Gastroesophageal sphincter (tissue), 4 donors: ENCODE measurements at places on chromosomes 1 and 21.

- no peaks in the 10 kb centered on the region for H3K36me3 ChIP-seq
- no peak overlapping the region for H3K4me3 ChIP-seq
- H3K27me3 ChIP-seq, result no peaks in the 10 kb centered on the region
- no peaks in the 10 kb centered on the region for H3K4me1 ChIP-seq
- H3K27ac ChIP-seq, result no peak overlapping the region
- ATAC-seq, result no peak
These were observed 41.8 kb upstream of the PWP2 start for GRCh38 chr21:44065428-44065827.

GRCh38 chr1:232765542-232765941, 39.7 kb upstream of the MAP10 start:
- H3K27ac ChIP-seq, result no peak overlapping the region
- peaks cover 50% of the 10 kb centered on the region for H3K4me1 ChIP-seq
- H3K36me3 ChIP-seq, result no peaks in the 10 kb centered on the region
- H3K4me3 ChIP-seq, result no peak overlapping the region
- no peaks in the 10 kb centered on the region for H3K27me3 ChIP-seq

DNA sequence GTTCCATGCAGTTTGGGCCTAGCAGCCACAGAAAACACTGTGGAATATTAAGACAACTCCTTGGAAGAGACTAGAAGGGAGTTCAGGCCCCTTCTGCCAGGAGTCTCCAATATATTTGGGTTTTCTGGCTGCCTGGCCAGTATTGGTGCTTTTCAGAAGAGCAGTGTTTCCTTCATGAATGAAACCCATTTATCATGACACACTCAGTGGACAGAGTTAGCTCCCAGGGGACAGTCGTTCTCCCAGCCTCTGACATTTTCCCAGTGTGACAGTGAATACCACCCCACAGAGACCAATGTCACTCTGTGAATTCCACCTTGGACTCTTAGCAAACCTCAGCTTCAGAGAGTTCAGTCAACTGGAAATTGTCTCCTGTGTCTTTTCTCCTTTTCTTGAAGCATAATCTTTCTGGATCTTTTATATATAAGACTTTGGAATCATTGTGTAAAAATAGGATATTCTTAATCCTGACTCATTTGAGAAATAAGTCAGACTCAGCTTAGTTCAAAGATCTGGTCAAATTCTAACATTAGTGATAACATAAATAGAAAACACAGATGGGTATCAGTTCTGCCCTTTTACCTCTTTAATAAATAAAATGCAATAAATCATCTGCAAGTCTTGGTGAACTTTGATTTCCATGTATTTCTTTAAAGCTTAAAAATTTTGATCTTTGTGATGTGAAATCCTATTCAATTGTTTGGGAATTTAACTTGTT, 40.4 kb downstream of the GNG12 start:
- peaks cover 50% of the 10 kb centered on the region for H3K4me1 ChIP-seq
- H3K27ac ChIP-seq, result peak overlapping the region; percentile 68
- H3K36me3 ChIP-seq, result no peaks in the 10 kb centered on the region
- H3K27me3 ChIP-seq, result no peaks in the 10 kb centered on the region
- ATAC-seq, result no peak
- H3K4me3 ChIP-seq, result no peak overlapping the region

GRCh38 chr1:9558946-9559545, 19.8 kb downstream of the SLC25A33 start:
- H3K4me1 ChIP-seq, result peaks cover 3% of the 10 kb centered on the region
- peak overlapping the region; percentile 66 for H3K27ac ChIP-seq
- no peaks in the 10 kb centered on the region for H3K36me3 ChIP-seq
- no peak for ATAC-seq
- H3K27me3 ChIP-seq, result no peaks in the 10 kb centered on the region
- no peak overlapping the region for H3K4me3 ChIP-seq

- no peak overlapping the region for H3K4me3 ChIP-seq
- ATAC-seq, result no peak
- no peak overlapping the region for H3K27ac ChIP-seq
- no peaks in the 10 kb centered on the region for H3K36me3 ChIP-seq
These were observed 29.3 kb upstream of the NLRP3 start for GRCh38 chr1:247386687-247387086.

- no peak overlapping the region for H3K27ac ChIP-seq
- H3K36me3 ChIP-seq, result no peaks in the 10 kb centered on the region
- peaks cover 12% of the 10 kb centered on the region for H3K4me1 ChIP-seq
- no peak overlapping the region for H3K4me3 ChIP-seq
These were observed 34.7 kb downstream of the CHD5 start for GRCh38 chr1:6145396-6145750.

DNA sequence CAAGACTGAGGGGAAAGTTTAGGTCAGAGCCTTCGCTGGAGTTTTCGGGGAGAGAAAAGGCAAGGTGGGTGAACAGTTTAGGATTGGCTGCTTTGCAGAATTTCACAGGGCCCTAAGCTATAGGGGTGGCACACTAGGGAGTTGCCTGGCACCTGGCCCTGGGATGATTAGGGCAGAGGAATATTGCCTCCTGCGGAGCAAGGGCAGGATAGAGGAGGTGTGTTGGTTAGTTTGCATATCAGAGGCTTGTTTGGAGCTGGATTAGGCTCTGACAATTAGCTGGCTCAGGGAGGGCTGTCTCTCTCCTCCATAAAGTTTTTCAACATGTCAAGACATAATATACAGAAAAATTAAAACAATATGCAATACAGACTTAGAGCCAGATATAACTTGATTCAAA, 436.4 kb downstream of the DISC1 start:
- H3K36me3 ChIP-seq, result no peaks in the 10 kb centered on the region
- H3K27ac ChIP-seq, result no peak overlapping the region
- H3K4me1 ChIP-seq, result no peaks in the 10 kb centered on the region

DNA sequence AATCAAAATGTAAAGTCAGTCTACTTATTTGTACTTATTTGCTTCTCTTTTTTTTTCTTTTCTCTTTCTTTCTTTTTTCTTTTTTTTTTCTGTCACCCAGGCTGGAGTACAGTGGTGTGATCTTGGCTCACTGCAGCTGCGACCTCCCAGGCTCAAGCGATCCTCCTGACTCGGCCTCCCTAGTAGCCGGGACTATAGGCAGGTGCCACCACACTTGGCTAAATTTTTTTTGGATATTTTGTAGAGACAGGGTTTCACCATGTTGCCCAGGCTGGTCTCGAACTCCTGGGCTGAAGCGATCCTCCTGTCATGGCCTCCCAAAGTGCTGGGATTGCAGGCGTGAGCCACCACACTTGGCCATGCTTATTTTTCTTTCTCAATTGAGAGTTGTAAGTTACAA, 98.8 kb upstream of the ZBTB40 start:
- peaks cover 100% of the 10 kb centered on the region for H3K27me3 ChIP-seq
- no peak overlapping the region for H3K4me3 ChIP-seq

DNA sequence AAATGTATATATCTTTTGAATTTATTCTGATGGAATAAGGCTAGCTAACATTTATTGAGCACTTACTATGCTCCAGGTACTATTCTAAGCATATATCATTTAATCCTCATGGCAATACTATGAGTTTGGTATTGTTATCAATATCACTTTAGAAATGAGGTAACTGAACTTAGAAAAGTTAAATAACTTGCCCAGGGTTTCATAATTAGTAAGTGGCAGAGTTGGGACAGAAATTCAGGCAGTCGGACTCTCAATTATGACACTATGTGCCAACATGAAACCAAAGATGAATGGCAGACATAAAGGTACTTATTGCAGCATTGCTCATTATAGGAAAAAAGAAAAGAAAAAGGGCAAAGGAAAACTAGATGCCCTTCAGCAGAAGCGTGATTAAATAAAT, 48.2 kb downstream of the RAB3GAP2 start:
- no peak for ATAC-seq
- H3K4me3 ChIP-seq, result no peak overlapping the region
- peaks cover 7% of the 10 kb centered on the region for H3K36me3 ChIP-seq
- peaks cover 3% of the 10 kb centered on the region for H3K4me1 ChIP-seq

DNA sequence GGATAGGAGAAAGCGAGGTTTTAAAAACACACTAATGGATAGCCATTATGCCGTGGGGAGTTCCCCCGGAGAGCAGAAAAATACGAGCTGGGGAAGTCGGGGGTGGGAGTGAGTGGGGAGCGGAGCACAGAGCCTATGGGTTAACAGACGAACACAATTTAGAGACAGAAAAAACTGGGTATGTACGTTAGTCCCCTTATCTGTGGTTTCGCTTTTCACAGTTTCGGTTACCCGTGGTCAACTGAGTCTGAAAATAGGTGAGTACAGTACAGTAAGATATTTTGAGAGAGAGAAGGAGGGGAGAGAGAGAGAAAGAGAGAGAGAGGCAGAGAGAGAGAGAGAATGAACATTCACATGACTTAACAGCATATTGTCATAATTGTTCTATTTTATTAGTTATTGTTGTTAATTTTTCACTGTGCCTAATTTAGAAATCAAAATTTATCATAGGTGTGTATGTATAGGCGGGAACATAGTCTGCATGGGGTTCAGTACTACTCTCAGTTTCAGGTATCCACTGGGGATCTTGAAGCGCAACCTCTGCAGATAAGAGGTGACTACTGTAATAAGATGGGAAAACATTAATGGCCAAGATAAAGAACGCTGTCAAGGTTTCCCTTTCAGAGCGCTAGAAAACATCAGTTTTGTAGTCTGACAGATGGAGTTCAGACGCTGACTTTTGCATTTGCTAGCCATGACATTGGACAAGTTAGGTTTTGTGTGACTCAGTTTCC, 125.6 kb upstream of the LMO4 start:
- no peak for ATAC-seq
- H3K4me3 ChIP-seq, result peak overlapping the region; percentile 23
- H3K27me3 ChIP-seq, result no peaks in the 10 kb centered on the region

GRCh38 chr1:162081316-162081715, 11.8 kb downstream of the NOS1AP start:
- H3K4me1 ChIP-seq, result no peaks in the 10 kb centered on the region
- H3K36me3 ChIP-seq, result no peaks in the 10 kb centered on the region
- no peak for ATAC-seq

- no peak overlapping the region for H3K27ac ChIP-seq
- H3K27me3 ChIP-seq, result peaks cover 9% of the 10 kb centered on the region
- no peaks in the 10 kb centered on the region for H3K4me1 ChIP-seq
- H3K36me3 ChIP-seq, result no peaks in the 10 kb centered on the region
- no peak for ATAC-seq
These were observed 72.6 kb upstream of the ABCG1 start for GRCh38 chr21:42146273-42146805.

- H3K4me3 ChIP-seq, result no peak overlapping the region
- H3K27ac ChIP-seq, result no peak overlapping the region
- H3K4me1 ChIP-seq, result peaks cover 19% of the 10 kb centered on the region
- ATAC-seq, result no peak
- H3K27me3 ChIP-seq, result no peaks in the 10 kb centered on the region
These were observed 35.7 kb upstream of the B3GALT2 start for GRCh38 chr1:193222056-193222615.

DNA sequence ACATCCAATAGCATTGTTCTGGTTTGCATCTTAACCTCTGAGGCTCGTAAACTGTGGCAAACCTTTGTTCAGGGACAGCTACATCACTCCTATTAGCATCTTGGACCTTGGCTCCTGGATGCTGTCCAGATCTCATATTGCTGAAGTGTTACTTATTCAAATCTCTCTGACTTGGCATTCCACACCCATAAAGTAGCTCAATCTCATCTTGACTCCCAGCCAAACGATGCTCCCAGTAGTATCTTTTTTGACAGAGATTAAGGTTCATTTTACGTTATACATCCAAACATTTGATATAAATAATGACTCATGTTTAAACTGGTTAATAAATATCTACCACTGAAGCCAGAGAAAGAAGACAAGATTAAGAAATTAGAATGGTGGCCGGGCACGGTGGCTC, 4.4 kb upstream of the FLVCR1 start:
- no peak overlapping the region for H3K27ac ChIP-seq
- H3K36me3 ChIP-seq, result no peaks in the 10 kb centered on the region
- no peaks in the 10 kb centered on the region for H3K4me1 ChIP-seq
- H3K27me3 ChIP-seq, result no peaks in the 10 kb centered on the region
- no peak for ATAC-seq

GRCh38 chr1:56180520-56181190, 398.7 kb downstream of the PLPP3 start:
- no peaks in the 10 kb centered on the region for H3K36me3 ChIP-seq
- peak overlapping the region; percentile 35 for H3K4me3 ChIP-seq
- H3K27ac ChIP-seq, result peak overlapping the region; percentile 6
- ATAC-seq, result no peak

- H3K36me3 ChIP-seq, result no peaks in the 10 kb centered on the region
- H3K27me3 ChIP-seq, result no peaks in the 10 kb centered on the region
- ATAC-seq, result no peak
- H3K4me3 ChIP-seq, result no peak overlapping the region
- no peak overlapping the region for H3K27ac ChIP-seq
These were observed 169.5 kb downstream of the S1PR1 start for GRCh38 chr1:101406271-101406670.

DNA sequence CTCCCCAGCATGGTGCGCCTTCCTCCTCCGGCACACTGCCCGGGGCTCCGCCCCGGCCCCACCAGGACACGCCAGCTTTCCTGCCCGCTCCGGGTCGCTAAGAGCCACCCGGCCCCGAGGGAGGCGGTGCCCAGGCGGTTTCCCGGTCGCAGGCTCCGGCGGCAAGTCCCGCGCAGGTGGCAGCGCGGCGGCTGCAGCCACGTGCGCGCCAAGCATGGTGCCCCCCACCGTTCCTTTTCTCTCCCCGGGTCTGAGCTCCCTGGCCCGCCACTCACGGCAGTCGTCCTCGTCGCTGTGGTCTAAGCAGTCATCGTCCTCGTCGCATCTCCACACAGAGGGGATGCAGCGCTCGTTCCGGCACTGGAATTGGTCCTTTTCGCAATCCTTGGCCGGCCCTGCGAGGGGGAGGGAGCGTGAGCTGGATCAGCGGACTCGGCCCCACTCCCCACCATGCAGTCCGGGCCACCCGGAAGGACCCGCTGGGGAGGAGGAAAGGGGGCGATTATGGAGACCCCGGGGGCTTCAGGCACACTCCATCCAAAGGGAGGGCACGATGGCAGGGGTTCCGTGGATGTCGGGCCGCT, 1.2 kb downstream of the LRP8 start:
- no peaks in the 10 kb centered on the region for H3K27me3 ChIP-seq
- no peak overlapping the region for H3K27ac ChIP-seq
- H3K4me3 ChIP-seq, result peak overlapping the region; percentile 53

DNA sequence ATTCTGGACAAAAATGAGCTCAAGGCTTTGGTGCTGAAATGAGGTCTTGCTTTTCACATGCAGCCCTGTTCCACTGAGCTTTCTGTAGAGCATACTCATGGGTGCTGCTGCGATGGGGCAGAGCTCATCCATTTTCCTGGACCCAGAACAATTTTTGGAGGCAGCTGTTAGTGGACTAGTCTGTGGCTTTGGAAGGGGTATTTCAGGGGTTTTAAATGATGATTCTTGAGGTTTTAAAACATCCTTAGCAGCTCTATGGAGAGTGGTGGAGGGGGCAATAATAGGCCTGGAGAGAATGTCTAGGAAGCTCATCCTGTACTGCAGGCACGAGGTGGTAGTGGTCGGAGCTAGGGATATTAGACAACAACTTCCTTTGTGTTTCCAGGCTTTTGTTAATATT, 16.5 kb downstream of the NOS1AP start:
- no peak overlapping the region for H3K27ac ChIP-seq
- no peak overlapping the region for H3K4me3 ChIP-seq
- no peaks in the 10 kb centered on the region for H3K27me3 ChIP-seq
- peaks cover 6% of the 10 kb centered on the region for H3K4me1 ChIP-seq
- no peak for ATAC-seq

- no peak overlapping the region for H3K27ac ChIP-seq
- no peaks in the 10 kb centered on the region for H3K27me3 ChIP-seq
- ATAC-seq, result no peak
- H3K36me3 ChIP-seq, result no peaks in the 10 kb centered on the region
- H3K4me3 ChIP-seq, result no peak overlapping the region
These were observed 151.6 kb downstream of the SDCCAG8 start for GRCh38 chr1:243407284-243408018.
